Activated T-helper 17 cell treated with anti-CD3 and anti-CD28 coated beads, Interleukin-2, amount 50 U/mL, for 72 hours (primary cell): ENCODE measurements at places on chromosomes 11 and 22.
A peak's percentile ranks its signal among the peaks of the same experiment; 100 is the strongest.

GRCh38 chr11:75582506-75582894, 20.4 kb downstream of the SERPINH1 start:
- H3K4me1 ChIP-seq: peaks cover 6% of the 10 kb centered on the region
- H3K27ac ChIP-seq: peak overlapping the region; percentile 77
- H3K27me3 ChIP-seq: no peaks in the 10 kb centered on the region
- H3K4me3 ChIP-seq: peak overlapping the region; percentile 81
- H3K36me3 ChIP-seq: no peaks in the 10 kb centered on the region

DNA sequence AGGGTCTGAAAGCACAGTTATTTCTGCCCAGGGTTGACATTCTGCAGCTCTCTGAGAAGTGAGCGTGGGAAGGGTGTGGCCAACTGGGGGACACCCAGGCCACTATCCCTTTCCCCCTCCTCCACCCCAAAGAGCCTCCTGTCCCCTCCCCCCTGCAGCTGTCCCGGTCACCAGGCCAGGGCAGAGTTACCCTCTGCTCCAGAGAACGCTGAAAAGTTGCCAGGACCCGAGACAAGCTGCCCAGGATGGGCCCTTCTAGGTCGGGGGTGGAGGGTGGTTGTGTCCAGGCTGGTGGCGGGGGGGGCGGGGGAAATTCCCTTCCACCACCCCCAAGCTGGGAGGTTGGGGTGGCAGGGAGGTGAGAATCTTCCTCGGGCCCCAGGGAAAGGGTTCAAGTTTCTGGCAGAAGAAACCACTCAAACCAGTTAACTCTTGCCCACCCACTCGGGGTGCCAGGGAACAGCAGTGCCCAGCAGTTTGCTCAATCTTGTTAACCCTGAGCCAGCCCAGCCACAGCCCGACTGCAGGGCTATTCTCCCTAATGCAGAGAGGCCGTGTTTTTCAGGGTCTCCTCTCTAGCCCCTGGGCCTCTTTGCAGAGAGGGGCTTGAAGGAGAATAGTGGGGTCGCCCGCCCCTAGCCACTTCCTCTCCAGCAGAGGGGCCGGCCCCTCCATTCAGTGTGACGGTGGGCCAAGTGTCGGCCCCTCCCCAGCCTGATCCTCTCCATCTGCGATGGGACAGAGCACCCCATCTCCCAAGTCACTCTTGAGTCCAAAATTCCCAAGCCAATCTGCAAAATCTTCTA, 697 bp downstream of the LGALS1 start:
- ATAC-seq: peak; percentile 1
- peak overlapping the region; percentile 97 for H3K27ac ChIP-seq

DNA sequence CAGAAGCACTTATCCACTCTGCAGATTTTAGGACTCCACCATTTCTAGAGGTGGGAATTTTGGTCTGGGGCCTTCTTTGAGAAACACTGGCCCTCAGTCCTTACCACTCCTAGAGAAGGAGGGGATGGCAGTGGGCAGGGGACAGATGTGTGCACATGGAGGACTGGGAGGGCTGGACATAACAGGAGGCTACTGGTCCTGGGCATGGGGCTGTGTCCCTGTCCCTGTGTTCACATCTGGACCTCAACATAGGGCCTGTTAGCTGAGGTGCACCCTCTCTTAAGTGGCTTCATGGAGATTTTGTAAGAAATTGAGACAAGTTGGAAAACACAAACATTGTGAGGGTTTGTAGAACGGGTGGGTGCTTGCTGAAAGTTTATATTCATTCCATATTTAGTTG, 103.4 kb downstream of the ATXN10 start:
- H3K27me3 ChIP-seq: no peaks in the 10 kb centered on the region
- peaks cover 18% of the 10 kb centered on the region for H3K36me3 ChIP-seq
- no peaks in the 10 kb centered on the region for H3K4me1 ChIP-seq
- H3K4me3 ChIP-seq: no peak overlapping the region
- no peak for ATAC-seq

DNA sequence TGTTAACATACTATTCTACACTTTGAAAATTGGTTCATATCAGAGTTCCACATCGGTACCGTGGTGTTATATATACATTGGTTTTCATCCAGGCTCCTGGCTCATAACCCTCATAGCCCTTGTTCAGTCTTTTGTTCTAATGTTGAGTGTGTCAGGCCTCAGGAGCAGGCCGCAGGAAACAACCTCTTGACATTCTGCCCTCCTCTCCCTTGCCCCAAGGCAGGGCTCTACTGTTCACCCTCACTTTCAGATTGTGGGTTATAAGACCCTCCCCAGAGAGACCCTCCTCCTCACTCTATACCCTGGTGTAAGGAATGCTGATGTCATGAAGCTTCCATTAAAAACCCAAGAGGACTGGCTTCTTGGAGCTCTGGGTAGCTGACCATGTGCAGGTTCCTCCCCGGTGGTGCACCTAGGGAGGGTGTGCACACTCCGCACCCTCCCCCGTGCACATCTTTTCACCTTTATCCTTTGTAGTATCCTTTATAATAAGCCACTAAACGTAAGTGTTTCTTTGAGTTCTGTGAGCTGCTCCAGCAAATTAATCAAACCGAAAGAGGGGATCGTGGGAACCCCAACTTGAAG, 12.1 kb downstream of the SSH3 start:
- peaks cover 6% of the 10 kb centered on the region for H3K36me3 ChIP-seq
- H3K4me1 ChIP-seq: peaks cover 31% of the 10 kb centered on the region
- H3K27me3 ChIP-seq: no peaks in the 10 kb centered on the region
- H3K27ac ChIP-seq: no peak overlapping the region
- ATAC-seq: no peak

- H3K36me3 ChIP-seq: no peaks in the 10 kb centered on the region
- no peak overlapping the region for H3K4me3 ChIP-seq
- no peak overlapping the region for H3K27ac ChIP-seq
These were observed 139.2 kb downstream of the CCDC81 start for GRCh38 chr11:86513746-86514373.

GRCh38 chr11:118530683-118531596, at the start of gene TMEM25:
Gene TMEM25, plus strand, starts transcription at chr11:118531192. Its CDS starts 610 bp downstream, at chr11:118531802.
- peak; percentile 88 for ATAC-seq
- peak within 1 kb of the TSS; percentile 82 for H3K27ac ChIP-seq
- no peaks in the 10 kb centered on the region for H3K36me3 ChIP-seq
- no peaks in the 10 kb centered on the region for H3K27me3 ChIP-seq

DNA sequence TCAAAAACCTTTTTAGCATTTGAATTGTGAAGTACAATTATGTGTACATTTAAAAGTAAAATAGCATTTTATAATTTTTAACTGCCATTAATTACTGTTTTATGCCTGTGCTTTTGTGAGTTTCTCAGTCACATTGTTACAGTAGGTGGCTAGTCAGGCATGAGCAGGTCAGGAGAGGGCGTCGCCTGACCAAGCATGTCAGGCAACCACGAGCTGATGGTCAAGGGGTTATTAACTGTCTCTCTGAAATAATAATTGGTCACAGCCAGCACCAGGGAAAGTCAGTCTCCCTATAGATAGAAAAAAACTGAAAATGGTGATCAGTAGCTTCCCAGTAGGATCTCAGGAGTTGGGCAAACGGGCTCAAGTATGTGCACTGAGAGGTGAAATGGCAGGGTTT, 19.4 kb upstream of the CCDC81 start:
- no peak overlapping the region for H3K4me3 ChIP-seq
- H3K27me3 ChIP-seq: no peaks in the 10 kb centered on the region
- no peak overlapping the region for H3K27ac ChIP-seq
- no peaks in the 10 kb centered on the region for H3K36me3 ChIP-seq
- no peaks in the 10 kb centered on the region for H3K4me1 ChIP-seq

GRCh38 chr11:75775056-75775455, 6.5 kb downstream of the DGAT2 start:
- H3K4me1 ChIP-seq: peaks cover 16% of the 10 kb centered on the region
- no peak overlapping the region for H3K4me3 ChIP-seq
- H3K27me3 ChIP-seq: no peaks in the 10 kb centered on the region
- ATAC-seq: no peak
- no peaks in the 10 kb centered on the region for H3K36me3 ChIP-seq
- H3K27ac ChIP-seq: no peak overlapping the region

DNA sequence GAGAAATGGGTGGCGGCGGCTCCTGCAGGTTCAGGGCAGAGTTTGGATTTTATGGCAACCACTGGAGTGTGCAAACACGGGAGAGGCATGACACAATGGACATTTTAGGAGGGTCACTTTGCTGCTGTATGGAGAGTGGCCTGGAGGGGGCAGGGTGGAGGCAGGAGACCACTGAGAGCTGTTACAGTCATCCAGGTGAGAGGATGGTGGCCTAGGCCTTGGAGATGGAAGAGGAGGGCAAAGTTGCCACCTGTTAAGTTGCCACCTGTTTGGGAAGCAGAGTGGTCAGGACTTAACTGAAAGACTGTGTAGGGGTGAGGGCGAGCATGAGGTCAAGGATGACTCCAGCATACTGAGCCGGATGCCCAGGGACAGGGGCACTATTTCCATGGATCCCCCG, 2.3 kb upstream of the RAD9A start:
- peak overlapping the region; percentile 74 for H3K27ac ChIP-seq
- H3K27me3 ChIP-seq: no peaks in the 10 kb centered on the region

DNA sequence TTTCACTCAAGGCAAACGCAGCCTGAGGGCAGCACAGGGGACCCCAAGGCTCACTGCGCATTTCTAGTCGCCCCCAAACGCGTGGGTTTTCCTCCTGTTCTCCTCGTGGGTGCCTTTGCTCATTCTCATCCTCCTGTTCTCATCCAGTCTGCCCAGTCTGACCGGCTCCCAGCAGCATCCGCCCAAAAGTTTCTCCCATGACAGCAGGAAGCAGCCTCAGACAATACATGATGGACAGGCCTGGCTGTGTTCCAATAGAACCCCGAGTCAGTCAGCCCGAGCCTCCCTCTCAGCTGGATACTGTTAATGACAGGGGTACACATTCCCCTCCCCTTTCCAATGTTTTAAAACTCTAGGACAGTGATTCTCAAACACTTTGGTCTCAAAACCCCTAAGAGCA, 22.5 kb upstream of the KRTAP5-7 start:
- peaks cover 64% of the 10 kb centered on the region for H3K36me3 ChIP-seq
- no peaks in the 10 kb centered on the region for H3K4me1 ChIP-seq
- no peak overlapping the region for H3K4me3 ChIP-seq
- no peak for ATAC-seq
- no peak overlapping the region for H3K27ac ChIP-seq

- no peaks in the 10 kb centered on the region for H3K36me3 ChIP-seq
- H3K4me3 ChIP-seq: no peak overlapping the region
- peak overlapping the region; percentile 70 for H3K27ac ChIP-seq
- no peak for ATAC-seq
- no peaks in the 10 kb centered on the region for H3K27me3 ChIP-seq
- H3K4me1 ChIP-seq: no peaks in the 10 kb centered on the region
These were observed 59.6 kb upstream of the PPARA start for GRCh38 chr22:46090631-46091201.

DNA sequence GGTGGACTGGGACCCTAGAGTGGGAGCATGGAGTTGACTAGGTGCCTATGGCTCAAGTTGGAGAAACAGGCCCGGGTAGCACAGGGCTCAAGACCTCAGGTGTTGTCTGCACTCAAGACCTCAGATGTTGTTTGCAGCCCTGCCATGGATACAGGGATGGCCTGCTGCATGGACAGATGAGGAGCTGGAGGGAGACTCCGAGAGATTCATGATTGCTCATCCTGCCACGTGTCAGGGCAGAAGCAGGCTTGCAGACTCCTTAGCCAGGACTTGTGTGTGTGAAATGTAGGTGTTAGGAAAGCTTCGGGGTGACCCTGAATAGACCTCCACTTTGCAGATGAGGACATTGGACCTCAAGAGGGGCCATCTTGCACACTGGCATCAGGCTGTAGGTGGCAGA, 921 bp downstream of the CCDC116 start:
- no peak for ATAC-seq
- H3K36me3 ChIP-seq: peaks cover 7% of the 10 kb centered on the region
- no peaks in the 10 kb centered on the region for H3K27me3 ChIP-seq
- no peak overlapping the region for H3K27ac ChIP-seq
- H3K4me1 ChIP-seq: peaks cover 5% of the 10 kb centered on the region

GRCh38 chr22:19738664-19739447, 15.5 kb downstream of the GP1BB start:
- no peak overlapping the region for H3K27ac ChIP-seq
- no peak for ATAC-seq
- H3K27me3 ChIP-seq: no peaks in the 10 kb centered on the region
- H3K4me1 ChIP-seq: no peaks in the 10 kb centered on the region
- H3K4me3 ChIP-seq: no peak overlapping the region

GRCh38 chr22:38707346-38707745, 1.6 kb downstream of the GTPBP1 start:
- no peak for ATAC-seq
- peak overlapping the region; percentile 90 for H3K27ac ChIP-seq
- H3K4me3 ChIP-seq: peak overlapping the region; percentile 98
- no peaks in the 10 kb centered on the region for H3K27me3 ChIP-seq
- peaks cover 47% of the 10 kb centered on the region for H3K4me1 ChIP-seq

DNA sequence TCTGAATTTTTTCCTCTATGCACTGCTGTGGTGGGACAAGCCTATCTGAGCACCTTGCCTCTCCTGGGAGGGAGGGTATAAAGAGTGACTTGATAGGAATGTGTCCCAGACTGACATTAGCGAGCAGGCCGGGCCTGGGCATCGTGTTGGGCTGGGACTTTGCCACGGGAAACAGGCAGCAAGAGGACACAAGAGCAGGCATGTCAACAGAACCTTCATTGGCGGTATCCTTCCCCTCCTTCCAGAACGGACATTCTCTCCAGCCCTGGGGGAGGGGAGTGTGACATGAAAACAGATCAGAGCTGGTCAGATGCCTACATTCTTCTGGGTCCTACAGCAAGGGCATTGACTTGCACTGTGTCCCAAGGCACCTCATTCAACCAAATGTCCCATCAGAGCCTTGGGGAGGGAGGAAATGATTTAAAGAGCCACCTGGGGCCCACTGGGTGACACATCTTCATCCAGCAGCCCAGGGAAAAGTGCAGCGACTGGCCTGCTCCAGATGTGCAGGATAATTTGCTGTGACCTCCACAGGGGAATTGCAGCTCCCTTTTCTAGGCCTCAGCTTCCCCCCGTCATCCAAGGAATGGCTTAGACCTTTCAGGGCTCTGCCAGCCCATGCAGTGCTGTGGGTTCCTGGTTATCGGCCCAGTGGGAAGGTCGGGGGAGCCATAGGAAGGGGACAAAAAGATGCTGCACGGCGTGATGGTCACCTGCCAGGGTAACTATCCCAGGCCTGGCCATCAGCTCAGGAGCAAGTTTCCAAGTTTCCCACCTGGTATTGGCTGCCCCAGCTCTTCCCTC, 21.8 kb upstream of the UVRAG start:
- H3K27ac ChIP-seq: no peak overlapping the region
- no peaks in the 10 kb centered on the region for H3K4me1 ChIP-seq
- no peaks in the 10 kb centered on the region for H3K27me3 ChIP-seq
- H3K36me3 ChIP-seq: no peaks in the 10 kb centered on the region
- no peak for ATAC-seq

DNA sequence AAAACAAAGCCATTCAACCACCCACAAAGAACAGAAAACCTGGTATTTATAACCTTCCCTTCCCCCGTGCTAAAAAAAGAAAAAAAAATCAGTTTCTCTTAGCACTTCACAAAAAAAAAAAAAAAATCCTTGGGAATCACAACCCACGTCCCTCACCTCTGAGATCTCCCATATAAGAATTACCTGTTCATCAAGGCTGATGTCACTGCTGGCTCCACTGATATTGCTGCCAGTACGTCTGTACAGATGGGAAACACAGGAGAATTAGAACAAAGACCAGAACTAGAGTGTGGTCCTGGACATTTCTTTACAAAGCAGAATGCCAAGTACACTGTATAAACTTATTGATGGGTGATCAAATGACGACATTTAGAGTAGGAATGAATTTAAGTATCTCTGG, 14.9 kb downstream of the OSBP start:
- H3K27me3 ChIP-seq: no peaks in the 10 kb centered on the region
- no peaks in the 10 kb centered on the region for H3K4me1 ChIP-seq
- no peak overlapping the region for H3K27ac ChIP-seq
- no peak for ATAC-seq

- no peak for ATAC-seq
- H3K27ac ChIP-seq: no peak overlapping the region
- H3K36me3 ChIP-seq: no peaks in the 10 kb centered on the region
These were observed 648.5 kb downstream of the BRD1 start for GRCh38 chr22:49179175-49179574.
